ENCODE measurements at places on chromosomes 7 and 10.
A peak's percentile ranks its signal among the peaks of the same experiment; 100 is the strongest.

- DNase-seq = no peak
Observed at GRCh38 chr10:15836807-15837206, 23.5 kb downstream of the MINDY3 start.

GRCh38 chr10:91569522-91569921 lies 63.3 kb downstream of the PPP1R3C start:
- DNase-seq = no peak

- DNase-seq = no peak
Observed at GRCh38 chr10:124614003-124614659, 130.0 kb downstream of the FAM53B start.

DNA sequence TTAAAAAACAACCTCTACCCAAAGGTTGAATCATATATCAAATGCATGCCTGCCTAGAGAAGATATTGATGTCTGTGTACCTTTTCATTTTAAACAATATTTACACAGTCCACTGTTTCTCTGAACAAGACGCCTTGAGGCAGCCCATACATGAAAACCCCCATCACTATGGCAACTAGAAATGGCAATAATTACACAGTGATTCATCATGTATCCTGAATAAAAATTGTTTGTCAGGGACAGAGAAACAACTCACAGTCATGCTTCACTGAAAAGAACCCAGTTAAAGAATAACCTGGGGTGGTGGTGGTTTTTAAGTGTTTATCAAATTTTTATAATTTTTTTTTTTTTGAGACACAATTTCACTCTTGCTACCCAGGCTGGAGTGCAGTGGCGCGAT lies 19.7 kb downstream of the DNAJC12 start:
- DNase-seq = peak; percentile 34

DNA sequence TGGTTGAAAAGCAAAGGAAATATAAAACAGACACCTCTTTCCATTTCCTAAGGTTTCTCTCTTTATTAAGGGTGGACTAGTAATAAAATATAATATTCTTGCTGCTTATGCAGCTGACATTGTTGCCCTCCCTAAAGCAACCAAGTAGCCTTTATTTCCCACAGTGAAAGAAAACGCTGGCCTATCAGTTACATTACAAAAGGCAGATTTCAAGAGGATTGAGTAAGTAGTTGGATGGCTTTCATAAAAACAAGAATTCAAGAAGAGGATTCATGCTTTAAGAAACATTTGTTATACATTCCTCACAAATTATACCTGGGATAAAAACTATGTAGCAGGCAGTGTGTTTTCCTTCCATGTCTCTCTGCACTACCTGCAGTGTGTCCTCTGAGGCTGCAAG lies 154.4 kb upstream of the LANCL2 start:
- DNase-seq = no peak

GRCh38 chr10:27439101-27439500 lies 65.0 kb upstream of the RAB18 start:
- no peak for DNase-seq

DNA sequence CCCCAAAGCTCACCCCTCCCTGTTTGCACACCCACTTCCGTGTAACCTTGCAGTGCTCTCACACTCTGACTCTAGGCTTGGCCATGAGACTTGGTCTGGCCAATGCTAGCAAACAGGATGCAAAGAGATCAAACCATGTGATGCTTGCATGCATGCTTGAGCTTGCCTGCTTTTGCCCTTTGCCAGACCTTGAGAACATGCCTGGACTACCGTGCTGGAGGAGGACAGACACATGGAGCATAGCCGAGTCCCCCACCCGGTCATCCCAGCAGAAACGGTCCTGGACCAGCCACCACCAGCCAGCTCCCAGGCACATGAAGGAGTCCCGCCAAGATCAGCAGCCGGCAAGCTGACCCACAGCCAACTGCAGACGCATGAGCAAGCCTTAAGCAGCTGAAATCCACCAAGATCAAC lies 23.4 kb downstream of the PYROXD2 start:
- DNase-seq = no peak

- DNase-seq = no peak
Observed at GRCh38 chr7:21011153-21011552, 224.5 kb upstream of the SP8 start.

GRCh38 chr7:43538404-43538771 lies 44.5 kb upstream of the STK17A start:
- no peak for DNase-seq

- DNase-seq = no peak
Observed at GRCh38 chr7:128860158-128861073, 2.2 kb upstream of the ATP6V1F start.

- DNase-seq = no peak
Observed at GRCh38 chr10:119210633-119211032, 3.3 kb downstream of the GRK5 start.

GRCh38 chr7:155449008-155449868 lies 8.7 kb upstream of the EN2 start:
- no peak for DNase-seq

GRCh38 chr10:90180886-90181691 lies 479.7 kb downstream of the KIF20B start:
- no peak for DNase-seq

DNA sequence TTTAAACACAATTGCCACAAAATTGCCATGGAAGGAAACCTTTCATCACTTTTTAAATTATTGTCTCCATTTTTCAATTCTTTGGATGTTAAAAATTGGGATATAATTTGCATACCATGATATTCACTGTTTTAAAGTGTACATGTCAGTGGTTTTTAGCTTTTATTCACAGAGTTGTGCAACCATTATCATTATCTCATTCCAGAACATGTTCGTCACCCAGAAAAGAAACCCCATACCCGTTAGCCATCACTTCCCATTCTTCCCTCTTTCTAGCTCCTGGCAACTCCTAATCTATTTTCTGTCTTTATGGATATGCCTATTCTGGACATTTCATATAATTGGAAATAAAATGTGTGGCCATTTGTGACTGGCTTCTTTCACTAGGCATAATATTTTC lies 260.3 kb upstream of the FERD3L start:
- DNase-seq = no peak

- DNase-seq = no peak
Observed at GRCh38 chr7:54712820-54713219, 46.2 kb downstream of the SEC61G start.

Measured in HTR-8/SVneo (cell line).